ENCODE measurements at places on chromosomes 11 and 22.

DNA sequence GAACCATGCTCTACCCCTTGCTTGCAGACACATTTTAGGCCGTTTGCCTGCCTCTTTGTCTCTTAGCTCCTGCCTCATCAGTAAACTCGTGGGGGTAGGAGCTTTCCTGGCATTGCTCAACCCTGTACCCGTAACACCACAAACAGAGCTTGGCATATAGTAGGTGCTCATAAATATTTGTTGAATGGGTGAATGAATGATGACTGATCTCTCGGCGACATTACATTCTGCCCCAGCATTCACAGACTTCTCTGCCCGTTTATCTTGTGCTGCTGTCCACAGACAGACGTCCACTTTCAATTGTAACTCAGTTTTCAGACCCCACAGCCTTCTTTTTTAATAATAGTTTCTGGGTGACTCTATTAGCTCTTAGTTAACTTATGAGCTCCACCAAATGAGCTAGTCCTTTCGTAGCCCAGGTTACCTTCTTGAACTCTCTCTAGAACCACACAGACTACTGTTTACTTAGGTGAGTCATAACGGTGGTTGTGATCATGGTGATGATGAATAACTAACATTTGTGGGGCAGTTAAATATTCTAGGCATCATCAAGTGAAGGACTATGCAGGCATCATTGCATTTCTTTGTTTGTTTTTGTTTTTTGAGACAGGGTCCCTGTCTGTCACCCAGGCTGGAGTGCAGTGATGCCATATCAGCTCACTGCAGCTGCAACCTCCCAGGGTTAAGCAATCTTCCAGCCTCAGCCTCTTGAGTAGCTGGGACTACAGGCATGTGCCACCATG is 188.4 kb downstream of the ADAMTS15 start:
- peak; percentile 88 for DNase-seq

DNA sequence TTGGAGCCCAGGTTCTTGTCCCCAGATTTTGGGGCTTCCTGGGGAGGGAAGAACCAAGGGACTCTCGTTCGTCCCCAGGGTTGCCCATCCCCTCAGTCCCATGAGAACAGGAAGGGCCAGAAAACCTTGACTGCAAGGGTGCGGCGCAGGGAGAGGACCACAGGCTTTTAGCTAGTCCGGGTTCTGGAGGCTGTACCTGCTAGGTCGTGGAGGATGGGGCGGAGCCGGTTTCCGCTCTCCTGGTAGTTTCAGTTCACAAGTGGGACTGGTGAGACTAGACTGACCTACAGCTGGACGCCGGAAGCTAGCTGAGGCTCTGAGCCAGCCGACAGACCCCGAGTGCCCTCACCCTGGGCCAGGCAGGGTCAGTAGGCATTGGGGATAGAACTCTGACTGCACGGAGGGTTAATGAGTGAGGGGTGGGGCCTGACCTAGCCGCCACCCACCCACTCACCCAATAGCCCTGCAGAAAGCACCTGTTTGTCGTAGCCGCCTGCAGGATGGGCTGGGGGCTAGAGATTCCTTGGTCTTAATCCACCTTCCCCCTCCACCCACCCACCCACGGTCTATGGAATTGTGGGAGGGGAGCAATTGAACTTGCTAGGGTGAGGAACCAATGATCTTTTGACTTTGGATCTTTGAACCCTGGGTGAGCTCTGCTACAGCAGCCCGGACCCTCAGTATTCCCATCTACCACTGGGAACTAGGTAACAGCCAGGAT is 1.5 kb downstream of the MAFF start:
- peak; percentile 59 for DNase-seq

GRCh38 chr11:78708388-78708787 is 133.7 kb upstream of the NARS2 start:
- DNase-seq: peak; percentile 70

GRCh38 chr11:111871693-111872161 is 346 bp upstream of the ALG9 start:
- peak; percentile 17 for DNase-seq

GRCh38 chr11:64892411-64892831 is 14.0 kb upstream of the EHD1 start:
- no peak for DNase-seq

GRCh38 chr11:91872243-91872642 is 352.4 kb upstream of the FAT3 start:
- no peak for DNase-seq

DNA sequence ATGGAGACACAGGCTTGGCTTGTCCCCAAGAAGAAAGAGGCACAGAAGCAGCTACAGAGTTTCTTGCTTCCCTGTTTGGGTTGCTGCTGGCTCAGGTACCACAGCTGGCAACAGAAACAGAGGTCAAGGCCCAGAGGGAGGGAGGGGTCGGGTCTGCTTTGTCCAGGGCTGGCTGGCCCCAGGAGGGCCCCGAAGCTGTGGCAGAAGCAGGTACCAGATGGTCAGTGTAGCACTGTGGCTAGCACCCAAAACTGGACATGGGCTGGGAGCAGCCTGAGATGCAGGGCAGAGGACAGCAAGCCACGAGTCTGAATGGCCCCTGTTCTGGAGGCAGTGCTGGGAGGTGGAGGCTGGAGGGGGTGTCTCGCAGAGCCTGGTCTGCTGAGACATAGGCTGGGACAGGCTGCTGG is 52.3 kb upstream of the CCDC188 start:
- DNase-seq: no peak

GRCh38 chr11:134250675-134251074 is 2.5 kb downstream of the THYN1 start:
- DNase-seq: no peak

- no peak for DNase-seq
Measured at GRCh38 chr11:34850334-34850733, 65.8 kb downstream of the APIP start.

Measured in EH (cell line).